ENCODE measurements at places on chromosomes 7 and 10. TPM values are rescaled to one million over a fixed set of nuclear protein-coding genes. Genes with fewer than 3 reads are reported as not detected.

DNA sequence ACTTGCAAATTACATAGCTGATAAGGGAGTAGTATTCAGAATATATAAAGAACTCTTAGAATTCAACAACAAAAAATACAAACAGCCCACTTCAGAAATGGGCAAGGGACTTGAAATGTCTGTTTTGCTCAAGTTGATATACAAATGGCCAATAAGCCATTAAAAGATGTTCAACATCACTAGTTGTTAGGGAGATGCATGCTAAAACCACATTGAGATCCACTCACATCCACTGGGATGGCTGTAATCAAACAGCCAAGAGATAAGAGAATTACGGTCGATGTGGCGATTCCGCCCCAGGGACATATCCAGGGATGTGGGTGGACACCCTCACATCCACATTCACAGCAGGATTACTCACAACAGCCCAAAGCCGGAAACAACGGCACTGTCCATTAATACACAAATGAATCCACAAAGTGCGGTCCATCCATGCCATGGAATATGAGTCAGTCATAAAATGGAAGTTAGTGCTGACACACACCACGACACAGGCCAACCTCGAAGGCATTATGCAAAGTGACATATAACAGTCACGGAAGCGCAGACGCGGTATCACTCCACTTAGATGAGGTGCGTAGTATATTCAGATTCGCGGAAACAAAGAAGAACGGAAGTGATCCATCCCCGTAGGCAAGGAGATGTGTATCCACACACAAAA, 227.8 kb downstream of the DNAJB6 start:
- no peak for DNase-seq

- peak; percentile 49 for DNase-seq
Measured at GRCh38 chr10:69801094-69801433, 642 bp upstream of the COL13A1 start.

The SUGCT gene
- 8.8 TPM for polyA plus RNA-seq

The PRR15 gene
- not detected for polyA plus RNA-seq

The EVX1 gene
- not detected for polyA plus RNA-seq

DNA sequence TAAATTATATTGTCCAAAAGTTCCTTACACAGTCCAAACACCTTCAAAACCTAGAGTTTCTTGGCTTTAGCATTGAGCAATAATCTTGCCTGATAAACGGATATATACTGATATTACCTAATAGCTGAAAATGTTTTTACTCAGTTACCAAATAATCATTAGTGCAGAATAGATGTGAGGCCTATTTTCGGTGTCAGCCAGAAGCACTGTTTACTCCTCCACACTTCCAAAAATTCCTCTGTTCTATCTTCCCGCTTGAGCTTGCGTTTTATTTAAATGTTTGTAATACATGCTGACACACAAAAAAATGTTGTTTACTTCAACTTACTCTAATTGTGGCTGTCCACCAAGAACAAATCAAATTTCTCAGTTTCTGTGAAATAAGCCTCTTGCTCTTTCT, 606.2 kb upstream of the TEX47 start:
- DNase-seq = no peak

- DNase-seq = no peak
Measured at GRCh38 chr10:131849591-131850382, 51.0 kb upstream of the PPP2R2D start.

DNA sequence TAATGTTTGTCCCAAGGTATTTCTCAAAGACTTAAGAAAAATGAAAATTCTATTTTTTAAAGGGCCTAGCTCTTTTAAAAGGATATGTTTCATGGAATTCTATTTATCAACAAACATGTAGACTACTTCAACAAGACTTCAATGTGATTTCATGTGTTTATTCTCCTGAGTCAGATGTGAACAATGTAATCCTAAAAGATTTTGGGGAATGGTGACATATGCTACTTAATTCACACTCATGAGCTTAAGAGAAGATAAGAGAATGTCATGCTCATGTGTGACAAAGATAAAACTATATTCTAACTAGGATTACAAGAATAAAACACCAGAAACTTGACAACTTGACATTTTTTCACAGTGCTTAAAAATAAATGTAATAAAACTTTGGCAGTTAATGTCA, 127.5 kb downstream of the TES start:
- DNase-seq = no peak

DNA sequence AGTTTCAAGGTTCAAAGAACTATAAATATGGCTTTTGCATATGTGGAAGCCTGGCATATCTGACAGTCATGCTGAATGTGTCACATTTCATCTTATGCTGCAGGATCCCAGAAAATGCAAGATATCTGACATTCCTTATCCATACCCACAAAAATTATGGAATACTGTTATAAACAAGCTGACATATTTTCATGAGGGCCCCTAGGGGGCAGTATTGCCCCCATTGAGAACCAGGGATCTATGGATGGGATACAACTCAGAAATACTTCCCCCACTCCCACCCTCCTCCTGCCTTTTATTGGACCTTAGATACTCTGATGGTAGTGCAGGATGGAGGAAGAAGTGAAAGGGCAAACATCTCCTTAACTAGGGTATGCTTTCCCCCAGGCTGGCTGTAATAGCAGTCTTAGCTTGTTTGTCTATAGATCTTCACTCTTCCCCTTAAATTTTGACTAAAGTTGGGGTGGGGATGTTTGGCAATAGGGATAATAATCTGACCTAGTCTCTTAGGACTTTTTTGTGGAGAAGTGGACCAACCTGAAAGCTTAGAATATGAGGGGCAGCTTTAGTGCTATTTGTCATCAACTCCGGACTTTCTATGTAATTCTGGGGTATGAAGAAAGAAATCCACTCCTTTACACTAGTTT, 3.5 kb upstream of the GNGT1 start:
- no peak for DNase-seq

GRCh38 chr10:3476186-3476585, 303.6 kb upstream of the PITRM1 start:
- DNase-seq = no peak

- no peak for DNase-seq
Measured at GRCh38 chr10:58622246-58622645, 109.6 kb downstream of the BICC1 start.

DNA sequence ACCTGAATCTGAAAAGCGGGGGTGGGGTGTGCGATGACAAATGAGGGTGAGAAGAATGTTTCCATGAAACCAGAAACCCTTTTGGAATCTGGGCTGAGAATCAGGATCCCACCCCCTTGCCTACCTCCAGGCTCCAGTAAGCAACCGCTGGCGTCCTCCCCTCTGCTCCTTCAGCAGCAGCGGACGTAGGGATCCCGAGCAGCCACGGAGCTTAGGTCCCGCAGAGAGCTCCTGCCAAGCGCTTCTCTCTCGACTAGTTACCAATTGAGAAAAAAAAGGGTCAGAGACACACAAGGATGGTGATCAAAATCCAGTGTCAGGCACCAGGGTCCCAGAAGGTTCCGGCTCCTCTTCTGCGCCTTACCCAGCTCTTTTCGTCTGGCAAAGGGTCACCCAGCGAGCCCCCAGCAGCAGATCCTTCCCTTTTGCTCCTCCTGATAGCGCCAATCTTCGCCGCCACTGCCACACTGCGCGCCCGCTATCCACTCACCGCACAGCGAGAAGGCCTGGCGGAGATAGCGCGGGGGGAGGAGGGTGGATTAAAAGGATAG, 733.5 kb downstream of the ZWINT start:
- no peak for DNase-seq

DNA sequence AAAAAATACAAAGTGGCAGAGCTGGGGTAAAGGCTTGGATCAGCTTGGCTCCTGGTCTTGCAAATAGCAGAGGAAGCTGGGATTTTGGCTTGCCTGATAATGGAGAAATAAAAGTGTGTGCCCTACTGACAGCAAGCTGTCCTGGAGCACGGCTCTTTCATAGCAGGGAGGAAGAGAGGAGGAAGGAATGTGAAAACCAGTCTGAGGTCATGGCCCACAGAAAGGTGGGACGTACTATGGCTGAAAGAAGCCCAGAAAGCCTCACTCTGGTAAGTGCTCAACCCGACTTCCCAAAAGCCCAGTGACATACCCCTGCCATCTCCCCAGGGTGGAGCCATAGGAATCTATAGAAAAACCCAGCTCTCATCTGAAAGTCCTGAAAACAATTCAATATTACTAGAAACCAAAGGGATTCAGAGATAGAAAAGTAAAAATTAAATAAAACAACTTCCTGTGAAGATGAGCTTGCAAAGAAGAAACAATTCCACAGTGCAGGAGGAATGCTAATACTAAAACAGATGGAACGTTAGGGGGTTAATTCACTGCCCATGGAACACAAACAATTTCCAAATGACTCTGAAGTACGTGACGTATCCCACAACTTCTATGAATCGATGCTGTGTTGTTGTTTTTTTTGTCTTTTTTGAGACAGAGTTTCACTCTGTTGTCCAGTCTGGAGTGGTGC, 246.7 kb upstream of the PTN start:
- no peak for DNase-seq

DNA sequence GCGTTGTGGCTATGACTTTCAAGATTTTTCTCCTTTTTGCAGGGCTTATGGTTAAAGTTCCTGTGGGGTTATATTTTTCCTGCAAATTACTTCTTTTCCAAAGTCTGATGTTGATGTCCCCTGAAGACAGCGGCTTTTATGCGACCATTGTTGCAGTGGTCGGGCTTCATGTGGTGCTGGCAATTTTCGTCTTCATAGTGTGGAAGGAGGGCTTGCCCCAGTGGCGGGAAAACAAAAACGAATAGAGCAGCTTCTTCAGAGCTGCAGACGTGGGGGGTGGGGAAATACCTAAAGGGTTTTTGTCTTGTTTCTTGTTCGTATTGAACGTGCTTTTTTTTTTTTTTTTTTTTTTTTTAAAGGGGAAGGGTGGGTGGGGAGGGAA, 53.8 kb downstream of the MCMBP start:
- no peak for DNase-seq

- DNase-seq = no peak
Measured at GRCh38 chr7:54354436-54354835, 187.7 kb upstream of the VSTM2A start.

GRCh38 chr7:2508327-2509215, 11.0 kb upstream of the LFNG start:
- DNase-seq = no peak

The ANKIB1 gene
- polyA plus RNA-seq = 3.9 TPM

The PHYHIPL gene
- 3.0 TPM for polyA plus RNA-seq

DNA sequence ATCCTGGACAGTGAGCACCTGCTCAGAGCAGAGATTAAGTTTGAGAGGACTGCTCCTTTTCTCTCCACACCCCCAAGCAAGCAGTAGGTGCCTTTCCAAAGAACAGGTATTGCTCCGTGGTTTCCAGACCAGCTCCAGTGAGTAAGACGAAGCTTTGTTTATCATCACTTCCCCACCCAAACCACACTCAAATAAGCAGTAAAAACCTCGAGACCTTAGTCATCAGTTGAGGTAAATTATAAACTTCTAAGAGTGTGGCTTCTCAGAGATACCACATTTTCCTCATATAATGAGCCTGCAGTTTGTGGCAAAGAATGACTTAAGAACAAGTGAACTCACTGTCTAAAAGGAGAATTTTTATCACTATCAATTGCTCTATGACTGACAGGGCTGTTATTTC, 50.0 kb upstream of the GRB10 start:
- no peak for DNase-seq

The SPDYE16 gene
- 0.50 TPM for polyA plus RNA-seq

DNA sequence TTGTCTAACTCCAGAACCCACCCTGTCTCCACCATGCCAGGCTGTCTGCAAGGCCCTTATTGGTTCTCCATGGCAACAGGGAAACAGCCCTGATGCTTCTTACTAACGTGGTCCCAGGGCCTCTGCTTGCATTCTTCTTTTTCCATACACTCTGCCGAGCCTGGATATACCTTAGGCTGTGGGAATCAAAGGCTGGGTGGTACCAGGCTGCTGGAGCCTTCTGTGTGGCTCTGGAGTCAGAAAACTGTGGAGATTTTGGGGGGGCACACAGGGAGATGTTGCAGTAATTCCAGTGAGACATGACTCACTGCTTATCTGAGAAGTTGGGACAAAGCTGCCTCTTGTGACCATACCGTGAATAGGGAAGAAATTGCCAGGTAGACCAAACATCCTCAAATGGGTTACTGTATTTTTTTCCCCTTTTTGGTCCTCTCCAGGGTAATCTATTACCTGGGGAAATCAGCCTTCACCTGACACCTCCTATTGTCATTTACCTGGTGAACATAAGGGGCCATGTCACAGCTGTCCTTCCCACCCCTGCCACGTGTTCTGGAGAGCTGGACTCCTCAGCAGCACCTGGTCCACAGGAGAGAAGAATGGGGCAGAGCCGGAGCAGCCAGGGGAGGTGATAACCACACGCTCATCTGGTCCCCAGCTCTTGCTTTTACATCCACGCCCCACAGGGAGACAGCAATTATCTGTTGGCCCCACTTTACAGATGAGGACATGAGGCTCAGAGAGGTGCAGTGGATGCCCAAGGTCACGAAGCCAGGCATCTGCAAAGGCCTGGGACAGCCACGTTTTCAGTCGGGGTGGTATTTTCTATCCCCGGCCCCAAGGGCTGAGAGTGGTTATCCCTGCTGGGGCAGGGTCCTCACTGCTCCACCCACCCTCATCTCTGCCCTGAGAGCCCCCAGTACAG, 4.6 kb downstream of the CHST3 start:
- DNase-seq = no peak

DNA sequence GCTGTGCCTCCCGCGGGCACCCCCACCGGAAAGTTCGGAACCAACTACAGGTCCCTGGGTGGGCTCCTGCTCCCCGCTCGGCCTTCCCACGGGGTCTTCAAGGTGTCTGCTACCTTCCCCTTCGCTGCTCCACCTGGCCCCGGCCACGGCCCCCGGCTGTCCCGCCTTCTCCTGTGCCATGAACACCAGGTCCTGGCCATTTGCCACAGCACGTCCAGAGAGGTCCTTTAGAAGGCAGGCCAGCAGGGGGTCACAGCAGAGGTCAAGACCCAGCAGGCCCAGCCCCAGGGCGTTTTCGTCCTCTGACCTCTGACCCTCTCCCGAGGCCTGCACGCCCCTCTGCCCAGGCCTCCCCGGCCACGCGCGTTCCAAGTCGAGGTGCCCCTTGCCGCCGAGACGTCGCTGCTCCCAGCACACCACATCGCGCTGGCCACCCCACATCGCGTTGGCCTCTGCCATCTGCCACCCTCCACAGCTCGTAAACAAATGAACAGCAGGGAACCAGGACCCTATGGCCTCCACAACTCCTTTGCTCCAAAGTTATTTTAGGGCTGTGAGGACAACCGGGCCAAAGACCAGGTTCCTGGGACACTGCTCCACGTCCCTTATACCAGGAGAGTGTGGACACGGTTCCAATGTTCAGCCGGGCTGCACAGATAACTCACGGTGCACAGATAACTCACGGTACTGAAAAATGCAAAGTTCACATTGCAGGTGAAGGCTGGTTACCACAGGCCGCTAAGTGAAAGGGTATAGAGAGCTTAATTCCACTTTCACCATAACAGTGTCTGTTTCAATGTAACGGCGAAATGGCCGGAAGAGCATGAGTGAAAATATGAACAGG, 74.3 kb downstream of the CFAP46 start:
- DNase-seq = no peak

All from liver (tissue), 10 donors.